ENCODE measurements at places on chromosomes 6 and 20.
A peak's percentile ranks its signal among the peaks of the same experiment; 100 is the strongest.

DNA sequence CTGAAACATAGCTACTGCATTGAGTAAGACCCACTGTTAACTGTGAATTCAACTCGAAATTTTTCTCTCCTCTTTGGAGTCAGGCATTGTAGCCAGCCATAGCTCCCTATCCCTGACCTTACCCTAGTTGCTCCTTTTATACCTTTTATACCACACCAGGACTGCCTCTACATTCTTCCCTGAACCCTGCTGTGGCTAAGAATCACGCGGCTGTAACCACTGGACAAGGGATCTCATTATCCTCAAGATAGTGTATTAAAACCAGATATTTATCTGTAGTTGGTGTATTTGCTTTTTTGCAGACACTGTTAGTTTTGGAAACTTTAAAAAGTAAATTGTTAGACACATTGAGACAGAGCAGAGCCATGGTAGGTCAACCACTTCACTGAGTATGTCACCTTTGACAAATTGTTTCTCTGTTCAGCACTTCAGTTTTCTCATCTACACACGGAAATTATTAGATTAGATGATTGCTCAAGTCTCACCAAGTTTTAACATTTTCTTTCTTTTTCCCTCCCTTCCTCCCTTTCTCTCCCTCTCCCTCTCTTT lies 171.9 kb upstream of the PRND start:
- no peak for DNase-seq

GRCh38 chr6:160520043-160520904 lies 143.8 kb downstream of the LPA start:
- peak; percentile 77 for DNase-seq

DNA sequence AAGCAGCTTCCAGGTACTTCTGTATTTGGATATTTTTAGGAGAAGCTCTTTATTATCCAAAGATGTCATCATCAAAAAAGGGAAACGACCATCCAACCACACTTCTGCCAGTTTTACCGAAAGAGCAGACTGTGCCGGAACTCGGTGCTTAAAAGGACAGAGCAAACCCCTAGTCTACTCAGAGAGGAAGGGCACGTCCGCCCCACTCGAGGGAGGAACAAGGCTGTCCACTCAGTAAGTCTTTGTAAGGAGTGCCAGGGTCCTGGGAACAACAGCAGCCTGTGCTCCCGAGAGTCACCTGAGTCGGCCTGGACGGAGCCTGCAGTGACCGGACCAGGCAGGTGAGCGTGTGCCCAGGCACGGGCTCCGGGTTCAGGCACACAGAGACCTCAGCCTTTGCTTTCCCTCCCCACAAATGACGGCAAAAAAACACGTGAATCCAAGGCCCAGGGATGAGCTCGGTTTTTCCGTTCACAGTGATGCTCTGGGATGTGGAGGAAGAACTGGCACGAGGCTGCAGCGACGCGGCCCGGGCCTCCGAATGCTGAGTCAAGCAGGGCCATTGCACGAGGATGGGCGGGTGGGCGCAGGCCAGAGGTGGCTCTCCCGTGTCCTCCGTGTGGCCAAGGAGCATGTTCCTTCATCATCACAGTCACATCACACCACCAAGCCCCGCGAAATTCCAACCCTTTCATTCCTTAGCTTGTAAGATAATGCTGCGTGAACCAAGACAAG lies 17.4 kb upstream of the SLCO4A1 start:
- DNase-seq: no peak

DNA sequence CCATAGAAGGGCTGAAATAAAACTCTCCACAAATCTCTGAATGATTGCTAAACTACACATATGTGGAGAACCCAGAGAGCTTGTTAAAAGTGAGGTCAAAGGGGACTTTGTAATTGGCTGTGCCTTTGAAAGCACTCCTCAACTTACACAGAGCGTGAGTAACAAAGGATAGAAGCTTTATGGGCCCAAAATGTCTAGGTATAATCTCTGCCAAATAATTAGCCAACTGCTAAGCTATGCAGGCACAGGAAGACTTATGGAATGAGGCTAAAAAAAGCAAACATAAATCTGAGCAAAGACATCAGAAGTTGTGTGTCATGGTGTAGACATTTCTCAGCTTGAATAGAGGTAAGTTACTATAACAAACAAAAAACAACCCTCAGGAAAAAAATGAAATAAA lies 23.3 kb upstream of the UST start:
- DNase-seq: no peak

GRCh38 chr6:10847684-10848083 lies 9.3 kb upstream of the MAK start:
- no peak for DNase-seq
